ENCODE measurements at places on chromosomes 5 and 9.

- no peak for DNase-seq
Observed at GRCh38 chr5:62650197-62650596, 71.6 kb downstream of the LRRC70 start.

DNA sequence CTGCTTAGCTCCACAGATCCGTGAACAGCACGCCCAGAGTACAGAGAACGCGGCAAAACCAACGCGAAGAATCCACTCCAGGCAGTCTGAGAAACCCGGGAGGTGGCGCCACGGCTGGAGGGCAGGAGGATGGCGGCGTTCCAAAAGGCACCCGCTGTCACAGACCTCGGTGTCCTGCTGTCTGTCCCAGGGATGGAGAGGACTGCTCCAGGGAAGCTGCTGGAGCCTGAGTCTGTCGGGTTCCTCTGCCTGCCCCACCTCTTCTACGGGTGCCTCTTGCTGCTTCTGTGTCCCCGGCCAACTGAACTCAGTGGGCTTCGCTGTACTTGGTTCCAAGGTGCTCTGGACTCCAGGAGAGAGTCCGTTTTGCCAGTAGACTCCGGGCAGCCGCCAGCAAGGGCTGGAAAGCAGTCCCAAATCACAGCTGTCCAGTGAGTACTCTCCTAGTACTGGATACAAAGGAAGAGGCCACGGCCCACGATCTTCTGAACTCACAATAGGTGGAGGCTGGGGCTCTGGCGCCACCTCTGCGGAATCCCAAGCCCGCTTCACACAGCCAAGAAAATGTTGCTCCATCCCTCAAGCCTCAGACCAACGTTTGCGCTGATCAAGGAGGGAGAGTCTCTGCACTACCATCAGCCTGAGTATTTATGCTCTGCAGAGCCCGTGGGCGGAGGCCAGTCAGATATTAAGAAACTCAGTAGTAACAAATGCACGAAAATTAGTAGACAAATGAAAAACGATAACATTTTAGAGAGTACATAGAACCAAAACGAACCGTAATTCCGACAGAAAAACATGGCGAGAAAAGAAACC lies 440 bp downstream of the ANXA2R start:
- DNase-seq, result no peak

- no peak for DNase-seq
Observed at GRCh38 chr5:62742207-62742606, 163.6 kb downstream of the LRRC70 start.

DNA sequence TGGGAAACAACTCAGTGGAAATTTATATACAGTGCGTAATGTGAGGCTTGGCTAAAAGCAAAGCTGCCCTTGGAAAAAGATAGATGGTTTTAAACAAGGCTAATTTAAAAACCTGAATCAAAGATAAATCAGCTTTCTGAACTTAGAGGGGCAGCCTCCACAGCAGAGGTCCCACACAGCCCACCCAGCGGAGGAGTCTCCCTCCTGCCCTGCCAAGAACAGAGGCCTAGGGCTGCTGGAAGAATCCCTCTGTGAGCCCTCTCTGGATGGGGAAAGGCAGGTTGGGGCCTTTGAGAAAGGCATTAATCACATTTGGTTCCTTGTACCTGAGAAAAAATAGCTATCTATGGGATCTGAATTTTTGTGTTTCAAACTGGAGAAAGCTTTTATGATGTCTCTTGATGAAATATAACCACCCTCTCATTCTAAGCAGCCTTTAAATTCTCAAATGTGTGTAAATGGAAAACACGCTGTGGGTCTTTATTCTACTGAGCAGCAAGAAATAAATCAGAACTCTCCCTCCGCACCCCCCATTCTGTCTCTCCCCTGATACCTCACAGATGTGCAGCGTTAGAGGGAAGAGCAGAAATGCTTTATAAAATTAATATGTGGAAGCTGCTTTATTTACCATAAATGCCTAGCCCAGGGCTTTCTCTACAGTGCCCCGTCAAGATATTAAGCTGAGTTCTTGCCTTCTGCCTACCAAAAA lies 329.2 kb downstream of the EFNA5 start:
- no peak for DNase-seq

All from C1 segment of cervical spinal cord (tissue), 14 donors.